Spinal cord (tissue), 10 donors: ENCODE measurements at places on chromosomes 7 and 10. TPM values are rescaled to one million over a fixed set of nuclear protein-coding genes. Genes with fewer than 3 reads are reported as not detected.

DNA sequence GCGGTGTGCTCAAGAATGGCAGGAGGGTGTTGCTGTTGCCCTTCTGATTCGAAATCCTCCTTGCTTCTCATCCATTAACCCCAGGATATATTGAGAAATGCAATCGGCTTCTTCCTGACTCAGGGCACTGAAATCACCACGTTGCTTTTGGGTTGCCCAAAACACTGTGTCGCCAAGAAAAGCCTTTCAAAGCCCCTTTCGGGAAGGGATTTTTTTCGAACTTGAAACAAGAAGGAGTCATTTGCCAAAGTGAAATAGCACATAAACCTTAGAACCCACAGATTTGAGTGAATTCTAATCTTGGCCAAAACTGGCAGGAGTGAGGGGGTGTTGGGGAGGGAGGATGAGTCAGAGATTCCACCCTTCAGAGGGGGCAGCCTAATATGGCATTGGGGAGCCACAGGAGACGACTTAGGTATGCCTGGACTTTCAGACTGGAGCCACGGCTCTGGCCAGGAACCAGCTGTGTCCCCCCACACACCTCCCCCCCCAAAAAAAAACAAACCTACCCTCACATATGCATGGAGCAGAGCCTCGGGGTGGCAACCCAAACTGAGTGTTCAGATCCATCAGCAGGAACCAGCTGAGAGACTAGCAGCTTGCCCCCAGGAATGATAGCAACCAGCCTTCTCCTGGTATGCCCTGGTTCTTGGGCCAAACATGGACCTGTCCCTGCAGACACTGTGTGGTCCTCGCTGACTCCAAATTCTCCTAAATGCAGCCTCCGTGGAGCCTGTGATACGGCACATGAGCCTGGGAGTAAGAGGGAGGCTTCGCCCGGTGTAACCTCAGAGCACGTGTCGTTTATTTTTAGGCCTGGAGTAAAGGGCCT, 138.4 kb downstream of the FGFR2 start:
- DNase-seq: no peak

Gene ZCWPW1
- total RNA-seq: 5.1 TPM

DNA sequence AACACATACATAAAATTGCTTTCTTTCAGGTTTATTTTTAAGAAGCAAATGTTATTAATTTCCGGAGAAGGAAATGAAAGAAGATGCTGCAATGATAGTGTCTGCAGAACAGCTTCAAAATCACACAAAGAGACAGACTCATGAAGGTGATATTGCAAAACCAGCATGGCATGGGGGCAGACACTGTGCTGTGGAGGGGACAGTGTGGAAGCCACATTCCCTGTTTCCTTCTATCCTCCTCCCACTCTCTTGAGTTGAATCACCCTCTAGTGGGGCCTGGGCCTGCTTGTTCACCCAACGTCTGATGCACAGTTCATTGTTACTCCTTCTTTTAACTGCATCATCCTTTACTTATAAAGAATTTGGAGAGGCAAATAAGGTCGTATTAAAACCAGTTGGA, 104.0 kb upstream of the INSIG1 start:
- no peak for DNase-seq

DNA sequence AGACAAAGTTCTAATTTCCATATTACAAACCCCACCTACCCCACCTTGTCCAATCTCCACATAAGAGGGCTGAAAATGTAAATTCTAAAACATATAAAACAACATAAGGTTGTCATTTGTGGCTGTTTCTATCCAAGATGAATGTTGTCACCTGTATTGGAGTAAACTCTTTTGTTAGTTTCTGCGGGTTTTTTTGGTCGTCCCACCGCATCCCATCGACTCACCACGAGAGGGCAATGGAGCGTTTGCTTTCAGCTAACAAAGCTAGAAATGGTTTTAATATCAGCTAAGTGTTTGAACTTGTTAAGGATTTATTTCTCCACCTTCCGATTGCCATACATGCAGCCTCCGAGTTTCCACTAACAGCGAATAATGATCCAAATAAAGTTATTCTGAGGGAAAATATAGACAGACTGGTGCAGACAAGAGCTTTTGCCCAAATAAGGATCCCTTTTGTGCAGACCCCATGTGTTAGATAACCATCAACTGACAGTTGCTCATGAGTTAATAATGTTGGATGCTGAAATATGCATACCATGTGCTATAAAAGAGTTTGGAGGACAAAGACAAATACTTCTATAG, 137.2 kb downstream of the ARID5B start:
- peak; percentile 85 for DNase-seq

Gene TDRD1
- 1.1 TPM for total RNA-seq

- DNase-seq: no peak
These were observed 171.9 kb downstream of the ARHGAP12 start for GRCh38 chr10:31756729-31757110.

GRCh38 chr10:55410415-55410885, 609.4 kb upstream of the PCDH15 start:
- peak; percentile 77 for DNase-seq

DNA sequence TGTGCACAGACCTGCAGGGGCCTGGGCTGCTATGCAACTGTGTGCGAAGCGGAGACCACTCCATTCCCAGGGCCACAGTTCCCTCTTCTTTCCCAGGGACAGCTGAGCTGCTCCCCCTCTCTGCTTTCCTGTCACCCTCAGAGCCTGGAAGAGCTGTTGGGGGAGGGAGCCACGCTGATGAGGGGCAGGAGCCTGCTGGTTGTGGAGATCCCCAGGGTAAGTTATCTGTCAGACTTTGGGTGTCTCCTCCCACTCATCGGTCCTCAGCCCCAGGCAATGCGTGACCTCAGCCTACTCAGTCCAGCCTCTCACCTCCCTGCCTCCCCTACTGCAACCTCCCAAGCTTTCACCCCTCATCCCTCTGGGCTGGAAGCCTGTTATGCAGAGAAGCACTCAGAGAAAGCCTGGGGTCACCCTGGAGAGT, 53.5 kb downstream of the ZNF467 start:
- no peak for DNase-seq

Gene CALHM1
- total RNA-seq: 0.06 TPM

GRCh38 chr7:37729181-37729580, 45.6 kb downstream of the GPR141 start:
- DNase-seq: no peak

- DNase-seq: peak; percentile 68
These were observed 6.4 kb downstream of the AGMO start for GRCh38 chr7:15555381-15555859.
